Neural progenitor cell (in vitro differentiated cells): ENCODE measurements at places on chromosomes 6 and 20. TPM values are rescaled to one million over a fixed set of nuclear protein-coding genes. Genes with fewer than 3 reads are reported as not detected.

STX11 gene
- 0.06 TPM in 1 of 2 replicates, not detected in the other for total RNA-seq

DNA sequence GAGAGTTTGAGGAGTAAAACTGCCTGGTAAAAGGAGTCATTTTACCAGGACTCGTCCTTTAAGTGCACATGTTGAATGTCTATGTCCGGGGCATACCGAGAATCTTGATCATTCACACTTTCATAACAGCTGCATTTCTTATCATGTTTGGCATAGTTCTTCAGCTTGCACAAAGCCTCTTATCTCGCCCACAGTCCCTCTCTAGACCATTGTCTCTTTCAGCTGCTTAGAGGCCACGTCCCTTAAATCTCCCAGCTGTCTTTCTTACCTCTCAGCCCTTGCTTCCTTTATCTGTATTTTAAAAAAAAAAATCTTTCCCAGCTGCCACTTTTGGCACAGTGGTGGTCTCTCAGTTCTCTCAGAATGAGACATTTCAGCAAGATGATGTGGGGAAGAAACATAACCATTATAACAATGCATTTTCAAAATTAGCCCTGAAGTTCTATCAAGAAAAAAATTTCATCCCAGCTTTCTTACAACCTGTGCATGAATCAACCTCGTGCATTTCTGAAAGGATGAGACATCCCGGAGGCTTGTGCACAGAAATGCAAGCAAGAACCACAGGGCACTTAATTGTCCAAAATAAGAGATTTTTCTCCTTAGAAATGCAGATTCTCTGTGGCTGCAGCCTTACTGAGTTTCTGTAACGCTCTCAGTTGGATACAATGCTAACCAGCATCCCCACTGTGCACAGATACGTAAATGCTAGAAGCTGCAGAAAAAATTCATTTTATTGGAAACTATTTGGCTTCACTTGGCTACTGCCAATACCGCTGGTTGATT lies 24.2 kb downstream of the RBM24 start:
- DNase-seq = peak; percentile 55

DNA sequence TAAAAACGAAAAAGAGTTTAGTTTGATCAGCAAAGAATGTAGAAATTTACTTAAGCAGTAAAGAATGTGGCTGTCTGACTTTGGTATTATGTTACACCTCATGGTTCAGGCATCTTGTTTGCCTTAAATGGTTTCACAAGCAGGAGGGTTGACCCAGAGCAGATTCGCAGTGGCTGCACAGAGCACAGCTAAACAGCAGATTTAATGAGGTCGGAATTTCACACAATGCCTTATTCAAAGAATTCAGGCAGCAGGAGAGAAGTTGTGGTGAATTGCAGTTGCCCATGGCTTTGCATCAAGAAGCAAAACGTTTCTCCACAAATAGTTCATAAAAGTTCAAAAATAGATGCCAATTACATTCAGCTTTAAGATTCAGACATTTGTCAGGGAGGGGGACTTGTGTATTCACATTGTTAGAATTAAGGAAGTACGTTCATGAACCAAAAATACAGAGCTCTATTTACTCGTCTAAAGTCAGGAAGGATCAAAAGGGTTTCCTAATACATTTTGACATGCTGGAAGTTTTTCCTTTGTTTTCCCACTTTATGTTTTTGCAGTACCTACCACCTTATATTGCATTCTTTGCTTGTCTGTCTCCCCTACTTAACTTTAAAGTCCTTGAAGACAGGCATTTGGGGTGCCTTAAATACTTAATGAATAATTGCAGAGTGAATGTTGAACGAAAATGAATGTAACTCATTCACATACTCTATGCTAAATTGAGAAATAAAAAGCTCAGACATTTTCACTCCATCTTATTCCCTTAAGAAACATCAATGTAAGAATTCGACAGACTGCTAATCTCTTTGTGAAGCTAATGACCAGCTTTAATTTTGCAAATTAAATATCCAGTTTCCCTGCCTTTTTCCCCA lies 1163.6 kb upstream of the CITED2 start:
- peak; percentile 77 for DNase-seq

DNA sequence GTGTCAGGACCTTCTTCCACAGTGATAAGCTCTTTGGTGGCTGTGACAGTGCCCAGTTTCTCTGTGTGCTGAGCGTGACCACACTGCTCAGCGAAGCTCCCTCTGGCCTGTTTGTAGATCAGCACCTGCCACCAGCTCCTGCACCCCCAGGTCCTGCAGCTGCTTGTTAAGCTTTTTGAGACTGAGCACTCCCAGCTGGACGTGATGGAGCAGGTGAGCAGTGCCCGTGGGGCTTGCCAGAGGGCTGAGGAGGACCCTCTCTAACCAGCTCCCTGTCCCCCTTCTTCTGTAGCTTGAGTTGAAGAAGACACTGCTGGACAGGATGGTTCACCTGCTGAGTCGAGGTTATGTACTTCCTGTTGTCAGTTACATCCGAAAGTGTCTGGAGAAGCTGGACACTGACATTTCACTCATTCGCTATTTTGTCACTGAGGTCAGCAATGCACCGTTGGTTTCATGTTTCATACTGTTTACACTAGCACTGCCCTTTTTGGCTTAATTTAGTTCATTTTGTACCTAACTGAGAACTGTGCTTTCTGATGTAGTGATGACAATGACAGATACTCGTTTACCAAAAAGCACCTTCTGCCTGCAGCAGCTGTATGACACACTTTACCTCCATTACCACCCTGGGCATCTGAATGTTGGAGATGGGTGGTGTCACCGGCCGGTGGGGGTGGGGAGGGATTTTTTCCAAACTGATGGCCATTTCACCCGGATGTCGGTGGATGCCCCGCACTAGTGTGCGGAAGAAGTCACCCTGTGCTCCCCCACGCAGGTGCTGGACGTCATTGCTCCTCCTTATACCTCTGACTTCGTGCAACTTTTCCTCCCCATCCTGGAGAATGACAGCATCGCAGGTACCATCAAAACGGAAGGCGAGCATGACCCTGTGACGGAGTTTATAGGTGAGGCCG lies 12.5 kb downstream of the NELFCD start:
- no peak for DNase-seq

DNA sequence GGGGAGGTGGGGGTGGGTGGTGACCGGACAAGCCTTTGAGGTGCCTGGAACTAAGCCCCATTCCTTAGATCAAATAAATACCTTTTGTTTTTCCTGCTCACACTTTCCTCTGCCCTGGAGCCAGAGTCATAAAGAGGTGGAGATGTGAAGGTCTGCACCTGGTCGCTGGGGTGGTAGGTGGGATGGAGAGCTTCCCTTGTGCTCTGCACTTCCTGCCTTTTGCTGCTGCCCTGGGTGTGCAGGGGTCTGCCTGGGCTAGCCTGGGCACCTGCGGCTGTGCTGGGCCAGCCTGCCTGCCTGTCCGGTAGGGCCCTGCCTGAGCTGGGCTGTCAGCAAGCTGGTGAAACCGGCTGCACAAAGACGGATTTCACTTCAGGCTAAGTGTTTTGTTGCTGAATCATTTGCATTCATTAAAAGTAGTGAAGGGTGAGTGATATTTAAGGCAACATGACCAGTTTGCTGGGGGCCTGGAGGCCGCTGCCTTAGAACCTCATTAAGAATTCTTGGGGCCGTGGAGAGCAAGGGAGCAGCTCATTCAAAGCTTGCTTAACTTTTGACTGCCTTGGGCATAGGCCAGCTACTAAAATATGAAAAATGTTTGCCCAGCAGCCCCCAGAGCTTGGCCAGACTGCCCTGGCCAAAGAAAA lies 20.5 kb downstream of the PTK7 start:
- peak; percentile 72 for DNase-seq
